ENCODE measurements at places on chromosomes 2 and 18.
A peak's percentile ranks its signal among the peaks of the same experiment; 100 is the strongest.

DNA sequence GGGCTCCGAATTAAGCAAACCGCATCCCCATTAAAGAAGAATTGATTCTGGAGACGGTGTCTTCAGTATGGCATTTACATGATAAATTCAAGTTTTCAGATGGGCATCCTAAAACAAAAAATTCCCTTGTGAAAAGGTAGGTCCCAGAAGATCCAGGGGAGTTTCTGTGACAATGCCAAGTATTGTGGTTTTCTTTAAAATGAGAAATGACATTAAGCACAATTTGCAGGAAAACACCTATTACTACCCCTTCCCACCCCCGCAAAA, 689 bp upstream of the YWHAQ start:
- DNase-seq, result no peak

DNA sequence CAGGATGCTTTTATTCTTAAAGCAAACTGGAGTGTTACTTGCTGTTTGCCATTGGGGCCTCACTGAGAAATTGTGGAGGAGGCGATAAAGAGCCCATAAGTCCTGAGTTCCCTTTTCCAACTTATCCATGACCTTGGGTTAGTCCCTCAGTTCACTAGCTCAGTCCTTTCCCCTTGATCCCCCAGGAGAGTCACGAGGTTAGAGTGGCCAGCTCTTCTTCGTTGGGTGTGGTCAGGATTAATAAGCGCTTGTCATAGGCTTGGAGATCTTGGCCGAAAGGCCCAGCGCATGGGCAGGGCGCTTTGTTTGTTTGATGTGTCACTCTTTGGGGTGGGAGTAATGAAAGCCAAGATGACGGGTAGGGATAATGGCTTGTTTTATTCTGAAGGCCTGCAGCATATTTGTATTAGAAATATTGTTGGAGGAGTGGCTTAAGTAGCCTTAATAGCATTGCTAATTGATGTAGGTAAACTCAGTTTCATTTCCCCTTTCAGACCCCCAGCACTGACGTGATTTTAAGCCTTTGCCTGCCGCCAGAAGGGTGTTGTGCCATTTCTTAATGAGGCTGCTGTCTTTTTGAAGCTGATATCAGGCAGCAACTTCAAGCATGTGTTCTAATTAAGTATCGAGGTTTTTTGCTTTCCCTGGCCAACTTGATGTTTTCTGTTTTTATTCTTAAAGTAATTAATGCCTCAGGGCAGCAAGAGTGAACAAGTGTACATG, 15.7 kb downstream of the GRHL1 start:
- no peak for DNase-seq

DNA sequence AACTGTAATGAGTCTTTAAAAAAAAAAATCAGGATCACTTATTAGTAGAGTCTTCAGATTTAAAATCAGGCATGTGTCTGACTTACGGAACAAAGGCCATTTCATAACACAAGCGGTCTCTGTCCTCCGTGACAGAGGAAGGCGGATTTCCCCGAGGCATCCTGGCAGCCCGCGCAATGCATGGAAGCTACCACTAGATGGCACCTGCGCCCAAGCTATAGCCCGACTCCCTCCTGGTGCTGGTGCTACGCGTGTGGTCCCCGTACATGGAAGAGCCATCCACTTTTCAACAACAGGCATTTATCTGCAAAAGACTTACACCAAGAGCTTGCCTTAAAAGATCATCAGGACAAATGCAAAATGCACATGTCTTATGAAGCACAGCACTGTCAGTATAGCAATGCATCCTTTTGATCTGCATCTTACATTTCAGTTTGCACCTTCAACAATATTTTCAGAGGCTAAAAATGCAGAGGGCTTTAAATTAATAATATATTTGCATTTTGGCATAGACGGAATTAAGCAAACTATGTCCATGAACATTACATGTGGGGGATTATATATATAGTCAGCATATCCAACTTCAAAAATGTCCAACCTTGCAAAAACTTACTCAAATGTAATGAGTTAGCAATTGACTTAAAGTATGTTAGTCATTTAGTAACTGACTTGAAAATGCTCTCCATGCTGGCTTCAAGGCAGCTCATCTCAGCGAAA, 96.0 kb downstream of the ZNF516 start:
- DNase-seq, result peak; percentile 81

DNA sequence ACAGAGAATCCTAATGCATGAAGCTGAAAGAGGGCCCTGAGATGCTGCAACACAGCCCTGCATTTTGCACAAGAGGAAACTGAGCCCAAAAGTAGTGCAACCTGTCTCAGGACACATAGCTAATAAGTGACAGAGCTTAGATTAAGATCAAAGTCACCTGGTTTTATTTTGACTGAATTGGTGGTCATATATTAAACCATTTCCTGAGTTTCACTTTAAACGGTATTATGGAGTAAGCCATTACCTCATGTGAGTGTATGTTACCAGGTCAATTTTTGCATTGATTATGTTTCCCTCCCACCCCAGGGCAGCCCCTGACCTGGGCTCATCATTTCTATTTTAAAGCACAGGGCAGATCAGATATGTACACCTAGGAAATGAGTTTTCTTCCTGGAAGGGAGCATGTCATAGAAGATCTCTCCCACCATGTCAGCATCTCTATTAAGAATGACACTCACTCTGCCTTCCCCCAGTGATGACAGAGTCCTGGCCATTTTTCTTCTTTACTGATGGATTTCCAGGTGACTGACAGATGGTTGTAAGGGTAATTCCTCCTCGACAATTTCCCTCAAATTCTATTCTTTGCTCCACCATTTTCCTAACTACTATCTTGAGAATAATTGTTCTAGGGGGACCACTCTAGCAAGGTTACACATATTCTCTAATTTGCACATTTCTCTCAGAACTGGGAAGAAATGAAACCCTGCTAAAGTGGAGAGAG, 441.3 kb upstream of the SLC14A2 start:
- DNase-seq, result no peak

GRCh38 chr2:110747522-110748488, 15.4 kb downstream of the ACOXL start:
- DNase-seq, result no peak
